Posterior cingulate gyrus (tissue), 11 donors: ENCODE measurements at places on chromosomes 5 and 9.

DNA sequence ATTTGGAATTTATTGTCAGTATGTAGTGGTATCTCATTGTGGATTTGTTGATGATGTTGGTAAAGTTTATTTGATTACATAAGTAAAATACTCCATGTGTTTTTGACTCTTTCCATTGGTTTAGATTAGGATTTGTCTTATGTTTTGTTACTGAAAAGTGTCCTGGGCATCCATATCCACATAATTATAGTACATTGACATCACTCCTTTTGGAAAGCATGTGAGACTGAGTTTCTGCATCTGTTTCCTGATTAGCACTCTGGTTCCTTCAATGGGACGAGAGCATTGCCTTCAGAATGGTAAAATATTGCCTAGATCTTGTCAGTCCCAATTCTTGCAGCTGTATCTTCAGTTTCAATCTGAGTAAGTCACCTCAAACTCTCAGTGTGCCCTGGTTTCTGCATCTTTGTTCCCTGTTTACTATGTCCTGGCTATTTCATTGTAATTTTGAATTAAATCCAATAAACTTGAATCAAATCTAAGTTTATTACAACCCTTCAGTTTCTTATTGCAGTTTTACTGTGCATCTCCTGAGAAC lies 128.1 kb downstream of the FBXO38 start:
- DNase-seq = no peak

DNA sequence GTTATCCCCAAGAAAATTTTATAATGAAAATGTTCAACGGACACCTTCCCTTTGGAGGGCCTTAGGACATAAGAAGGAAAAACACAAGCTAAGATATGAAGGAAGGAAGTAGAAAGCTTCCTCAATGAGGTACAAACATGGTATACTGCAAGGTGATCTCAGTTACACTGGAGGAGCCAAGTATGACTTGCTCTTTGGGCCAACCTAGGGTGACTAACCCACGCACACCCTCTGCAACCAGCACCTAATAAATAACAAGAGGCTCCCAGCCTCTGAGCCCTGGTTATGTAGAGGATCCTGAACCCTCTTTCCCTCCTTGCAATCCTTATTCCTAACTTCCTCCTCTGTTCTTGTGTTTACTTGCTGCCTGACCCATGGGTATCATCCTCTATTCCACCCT lies 38.3 kb upstream of the KCNV2 start:
- no peak for DNase-seq

DNA sequence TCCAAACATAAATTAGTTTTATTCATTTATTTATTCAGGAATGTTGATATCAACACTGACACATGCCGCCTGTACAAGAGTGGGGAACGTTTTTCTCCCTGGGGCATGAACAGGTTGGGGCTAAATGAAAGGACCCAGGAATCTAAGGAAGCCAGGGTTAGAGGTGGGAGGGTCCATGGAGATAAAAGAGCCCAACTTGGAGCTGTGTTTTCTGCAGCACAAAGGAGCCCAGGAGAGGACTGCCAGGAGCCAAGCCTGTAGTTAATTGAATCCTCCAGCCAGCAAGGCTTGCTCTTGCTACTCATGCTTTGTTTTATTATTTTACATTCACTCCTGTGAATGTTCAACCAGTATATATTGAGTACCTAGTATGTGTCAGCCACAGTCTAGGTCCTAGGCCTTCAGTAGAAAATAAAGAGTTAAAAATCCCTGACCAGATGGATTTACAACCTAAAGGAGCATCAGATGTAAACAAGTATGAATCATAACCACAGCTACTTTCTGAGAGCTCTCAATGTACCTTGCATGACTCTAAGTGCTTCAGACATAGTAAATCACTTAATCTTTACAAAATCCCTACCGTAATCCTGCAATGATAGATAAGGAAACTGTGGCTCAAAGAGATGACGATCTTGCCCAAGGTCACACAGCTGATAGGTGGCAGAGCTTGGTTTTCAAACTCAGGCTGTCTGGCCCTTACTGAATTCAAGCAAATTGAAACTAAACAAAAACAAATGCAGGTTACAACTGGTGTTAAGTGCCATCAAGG lies 69.8 kb downstream of the ASTN2 start:
- no peak for DNase-seq

DNA sequence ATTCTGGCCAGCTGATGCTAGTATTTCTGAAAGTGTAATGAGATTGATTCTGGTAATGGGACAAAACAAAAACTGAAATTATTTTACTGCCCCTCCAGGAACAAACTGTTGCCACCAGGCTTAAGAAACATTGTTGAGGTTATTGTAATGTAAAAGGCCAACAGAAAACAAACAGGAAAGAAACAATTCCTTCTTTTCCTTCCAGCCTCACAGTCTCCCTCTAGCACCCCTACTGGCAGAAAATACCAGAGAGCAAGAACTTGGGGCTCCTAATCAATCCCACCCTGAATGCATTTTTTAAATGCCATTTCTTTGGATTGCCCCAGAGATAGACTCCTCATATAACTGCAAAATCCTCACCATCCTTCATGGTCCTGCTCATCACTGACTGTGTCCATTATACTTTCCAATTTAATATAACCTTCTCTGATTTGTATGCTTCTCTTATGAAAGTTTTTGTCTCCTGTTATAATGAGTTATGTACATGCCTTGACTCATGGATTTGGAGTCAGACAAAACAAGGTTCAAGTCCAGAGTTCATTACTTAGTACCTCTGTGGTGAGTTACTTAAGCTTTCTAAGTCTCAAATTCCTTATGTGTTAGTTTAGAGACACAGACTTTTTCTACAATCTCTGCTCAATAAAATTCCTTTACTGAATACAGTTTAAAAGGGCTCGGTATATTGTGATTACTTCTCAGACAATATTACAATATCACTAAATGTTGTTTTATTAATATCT lies 157.9 kb upstream of the FBN2 start:
- no peak for DNase-seq

DNA sequence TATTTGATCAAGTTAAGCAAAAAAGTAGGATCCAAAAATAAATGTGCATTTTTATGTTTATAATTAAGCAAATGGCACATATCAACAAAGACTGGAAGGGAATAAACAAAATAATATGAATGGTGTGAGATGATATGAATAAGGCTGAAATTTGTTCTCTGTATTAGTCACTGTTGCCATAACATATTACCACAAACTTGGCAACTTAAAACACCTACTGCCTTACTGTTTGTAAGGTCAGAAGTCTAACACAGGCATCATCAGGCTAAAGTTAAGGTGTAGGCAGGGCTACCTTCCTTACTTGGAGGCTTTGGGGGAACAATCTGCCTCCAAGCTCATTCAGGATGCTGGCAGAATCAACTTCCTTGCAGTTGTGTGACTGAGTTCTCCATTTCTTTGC lies 19.3 kb downstream of the PGGT1B start:
- no peak for DNase-seq

DNA sequence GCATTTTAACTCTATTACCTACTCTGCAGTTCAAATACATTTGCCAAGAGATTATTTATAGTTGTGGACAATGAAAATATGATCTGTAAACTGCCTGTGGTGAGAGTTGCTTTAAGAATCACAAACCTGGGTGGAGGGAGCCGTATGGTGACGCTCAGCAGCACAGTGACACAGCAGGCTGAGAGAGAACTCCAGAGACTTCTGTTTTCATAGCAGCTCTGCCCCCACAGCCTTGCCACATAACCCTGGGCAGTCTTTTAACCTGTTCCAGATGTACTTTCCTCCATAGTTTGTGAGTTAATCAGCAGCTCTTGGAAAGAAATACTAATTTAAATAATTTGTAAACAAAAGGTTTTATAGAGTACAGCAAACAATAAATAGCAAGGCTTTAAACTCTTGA lies 450.5 kb downstream of the ELAVL2 start:
- DNase-seq = no peak

GRCh38 chr9:124348831-124349230 lies 66.4 kb downstream of the PSMB7 start:
- peak; percentile 49 for DNase-seq

DNA sequence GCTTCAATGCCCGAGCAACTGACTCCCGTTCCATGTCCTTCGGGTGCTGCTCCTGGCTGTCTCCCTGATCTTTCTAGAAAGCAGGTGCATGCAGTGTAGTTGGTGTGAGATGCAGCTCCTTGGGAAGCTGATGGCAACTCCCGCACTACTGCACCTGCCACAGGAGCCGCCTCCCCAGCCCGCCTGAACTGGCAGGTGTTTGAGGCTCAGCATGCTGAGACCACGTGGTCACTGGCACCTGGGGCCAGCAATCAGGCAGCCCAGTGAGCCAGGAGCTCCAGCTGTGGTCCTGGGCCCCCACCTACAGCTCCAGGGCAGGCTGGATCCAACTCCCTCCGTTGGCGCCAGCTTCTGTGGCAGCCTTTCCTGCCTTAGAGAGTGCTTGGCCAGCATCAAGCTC lies 111.5 kb downstream of the ICE1 start:
- DNase-seq = no peak

DNA sequence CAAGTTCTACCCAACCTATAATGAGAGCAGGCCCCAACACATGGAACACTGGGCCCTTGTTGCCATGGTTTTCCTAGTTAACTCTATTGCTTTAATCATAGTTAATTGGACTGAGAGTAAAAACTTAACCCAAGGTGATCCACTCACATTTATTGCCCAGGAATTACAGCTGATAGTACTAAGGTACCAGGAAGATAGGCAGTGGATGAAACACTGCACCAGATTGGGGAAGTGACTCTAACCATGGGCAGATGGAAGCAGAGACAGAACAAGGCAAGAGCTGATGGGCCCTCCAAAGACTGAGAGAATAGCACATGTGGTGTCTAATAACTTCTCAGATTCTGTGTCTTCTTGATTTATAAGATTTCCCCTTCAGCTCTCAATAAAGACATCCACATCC lies 145.7 kb upstream of the TRIM32 start:
- DNase-seq = no peak

- no peak for DNase-seq
Observed at GRCh38 chr5:131647048-131647769, 12.2 kb upstream of the RAPGEF6 start.

DNA sequence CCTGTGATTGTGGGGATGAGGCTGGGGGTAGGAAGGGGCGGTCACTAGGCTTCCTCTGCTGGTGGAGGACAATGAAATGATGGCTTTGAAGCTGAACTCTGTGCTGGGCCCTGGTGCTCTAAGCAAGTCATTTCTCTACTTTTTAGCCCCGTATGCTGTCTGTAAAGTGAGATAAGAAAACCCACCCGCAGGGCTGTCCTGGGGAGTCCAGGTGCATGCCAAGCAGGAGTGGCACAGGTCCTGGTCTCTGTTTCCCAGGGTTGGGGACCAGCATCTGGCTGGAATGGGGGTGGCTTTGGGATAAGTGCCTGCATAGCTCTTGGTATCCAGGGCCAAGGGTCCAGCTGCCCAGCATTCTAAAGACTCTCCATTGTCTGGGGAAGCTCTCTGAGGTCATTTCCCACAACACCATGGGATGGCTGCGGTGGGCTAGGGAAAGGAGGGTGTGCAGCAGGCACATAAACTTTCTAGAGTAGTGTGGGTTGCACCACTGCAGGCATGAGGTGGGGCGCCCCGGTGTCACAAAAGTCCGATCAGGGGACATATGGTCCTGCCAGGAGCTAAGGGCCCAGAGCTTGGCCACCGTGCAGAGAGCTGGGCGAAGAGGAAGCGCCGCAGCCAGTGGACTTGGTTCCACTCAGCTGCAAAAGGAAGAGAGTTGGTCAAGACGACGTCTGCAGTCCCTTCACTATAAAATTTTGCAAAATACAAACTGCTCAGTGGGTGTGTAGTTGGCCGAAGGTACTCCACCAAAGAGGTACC lies 25.6 kb upstream of the GTF3C5 start:
- no peak for DNase-seq

DNA sequence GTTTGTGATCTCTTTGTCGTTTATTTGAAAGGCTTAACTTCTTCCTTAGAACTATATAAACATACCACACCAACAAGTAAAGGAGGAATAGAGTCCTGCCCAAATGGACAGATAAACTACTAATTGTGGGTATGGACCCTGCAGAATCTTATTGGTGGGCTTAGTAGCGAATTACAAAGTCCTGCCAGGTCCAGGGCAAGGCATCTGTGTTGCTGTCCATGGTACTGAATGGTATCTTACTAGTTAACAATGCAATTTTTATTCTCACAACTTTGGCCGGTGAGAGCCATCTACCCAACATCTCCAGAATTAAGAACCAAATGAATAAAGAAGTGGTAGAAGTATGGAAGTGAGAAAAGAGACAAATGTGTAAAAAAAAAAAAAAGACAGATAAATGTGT lies 1782.4 kb upstream of the WWC1 start:
- DNase-seq = no peak

- DNase-seq = no peak
Observed at GRCh38 chr5:80254767-80255430, 949 bp downstream of the SERINC5 start.

GRCh38 chr9:120875195-120875565 lies 1.8 kb downstream of the PHF19 start:
- DNase-seq = no peak

DNA sequence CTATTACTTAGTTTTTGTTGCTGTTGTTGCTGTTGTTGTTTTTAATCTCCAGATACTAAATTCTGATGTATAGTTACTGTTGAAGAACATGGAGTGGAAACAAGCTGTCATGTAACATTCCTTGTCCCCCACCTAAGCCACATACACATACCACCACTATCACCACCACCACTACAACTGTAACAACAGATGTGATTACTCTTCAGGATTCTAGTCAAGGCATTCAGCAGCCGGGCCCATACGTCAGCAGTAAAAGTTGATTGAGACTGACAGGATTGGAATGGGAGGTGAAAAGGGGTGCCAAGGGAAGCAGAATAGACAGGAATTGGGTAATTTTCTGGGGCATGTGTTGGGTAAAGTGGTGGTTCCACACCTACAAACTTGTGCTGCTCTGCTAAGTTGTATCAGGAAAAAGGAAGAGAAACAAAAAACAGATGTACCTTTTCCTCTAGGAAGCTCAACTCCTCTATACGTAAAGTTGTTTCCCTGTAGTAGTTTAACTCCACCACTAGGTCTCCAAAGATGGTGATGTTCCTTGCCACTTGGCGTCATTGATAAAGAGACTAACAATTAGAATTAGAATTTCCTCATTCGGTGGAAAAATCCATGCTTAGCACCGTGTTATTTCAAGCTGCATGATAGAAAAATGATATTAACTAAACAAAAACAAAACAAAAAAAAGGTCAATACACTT lies 138.6 kb downstream of the ARRDC3 start:
- DNase-seq = no peak

DNA sequence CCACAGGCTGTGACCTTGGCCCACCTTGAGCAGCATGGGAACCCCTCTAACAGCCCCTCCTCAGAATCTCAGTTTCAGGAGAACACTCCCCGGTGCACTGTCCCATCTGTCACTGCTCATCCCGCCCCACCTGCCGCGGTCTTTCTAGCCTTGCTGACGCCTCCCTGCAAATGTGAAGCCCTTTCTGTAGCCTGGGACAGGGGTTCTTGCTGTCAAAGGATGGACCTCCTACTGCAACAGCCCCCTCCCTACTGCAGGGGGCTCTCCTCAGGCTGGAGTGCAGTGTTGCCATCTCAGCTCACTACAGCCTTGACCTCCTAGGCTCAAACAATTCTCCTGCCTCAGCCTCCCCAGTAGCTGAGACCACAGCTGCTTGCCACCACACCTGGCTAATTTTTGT lies 20.0 kb downstream of the OR2V1 start:
- DNase-seq = no peak
